Nephron progenitor cell (in vitro differentiated cells): ENCODE measurements at places on chromosomes 16 and 17.

- DNase-seq: no peak
These were observed 206.4 kb downstream of the KIF2B start for GRCh38 chr17:54028986-54029580.

- DNase-seq: peak; percentile 84
These were observed 5.5 kb downstream of the GAS2L2 start for GRCh38 chr17:35747540-35748017.

GRCh38 chr17:17905036-17905320 is 67.2 kb downstream of the TOM1L2 start:
- DNase-seq: no peak

DNA sequence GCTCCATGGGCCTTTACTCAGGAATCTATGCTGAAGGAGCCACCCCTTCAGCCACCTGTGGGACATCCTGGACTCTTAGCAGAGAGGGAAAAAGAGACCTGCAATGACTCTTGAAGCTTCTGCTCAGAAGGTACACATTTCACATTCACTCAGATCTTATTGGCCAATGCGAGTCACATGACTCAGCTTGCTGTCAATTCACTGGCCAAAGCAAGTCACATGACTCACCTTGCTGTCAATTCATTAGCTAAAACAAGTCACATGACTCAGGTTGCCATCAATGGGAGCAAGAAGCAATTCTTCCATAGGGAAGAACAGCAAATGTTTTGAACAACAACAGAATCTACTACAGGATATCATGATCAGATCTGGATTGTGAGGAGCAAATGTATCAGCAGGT is 233.4 kb downstream of the SHISA9 start:
- no peak for DNase-seq

DNA sequence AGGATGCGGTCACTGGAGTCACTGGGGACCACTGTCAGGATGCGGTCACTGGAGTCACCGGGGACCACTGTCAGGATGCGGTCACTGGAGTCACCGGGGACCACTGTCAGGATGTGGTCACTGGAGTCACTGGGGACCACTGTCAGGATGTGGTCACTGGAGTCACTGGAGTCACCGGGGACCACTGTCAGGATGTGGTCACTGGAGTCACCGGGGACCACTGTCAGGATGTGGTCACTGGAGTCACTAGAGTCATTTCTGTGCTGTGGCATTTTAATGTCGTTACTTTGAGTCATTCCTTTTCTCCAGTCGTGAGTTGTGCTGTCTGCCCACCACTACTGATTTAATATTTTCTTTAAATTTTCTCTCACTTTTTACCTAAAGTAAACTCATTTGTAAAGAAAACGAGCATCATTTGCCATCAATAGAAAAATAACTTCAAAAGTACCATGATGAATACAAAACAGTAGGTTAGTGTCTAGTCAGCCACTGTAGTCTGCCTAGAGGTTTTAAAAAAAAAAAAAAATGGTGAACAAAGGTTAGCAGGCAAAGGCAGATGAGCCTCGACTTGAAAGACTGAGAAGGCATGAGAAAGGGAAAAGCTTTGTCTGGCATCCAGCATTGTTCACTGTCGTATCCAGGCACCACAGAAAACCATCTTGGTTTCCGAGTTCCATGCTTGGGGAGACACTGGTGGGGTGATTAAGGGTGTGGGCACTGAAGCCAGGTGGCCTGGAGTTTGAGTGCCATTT is 346.6 kb downstream of the SNX29 start:
- DNase-seq: no peak

GRCh38 chr17:75044716-75045115 is 2.1 kb downstream of the ATP5PD start:
- DNase-seq: no peak

DNA sequence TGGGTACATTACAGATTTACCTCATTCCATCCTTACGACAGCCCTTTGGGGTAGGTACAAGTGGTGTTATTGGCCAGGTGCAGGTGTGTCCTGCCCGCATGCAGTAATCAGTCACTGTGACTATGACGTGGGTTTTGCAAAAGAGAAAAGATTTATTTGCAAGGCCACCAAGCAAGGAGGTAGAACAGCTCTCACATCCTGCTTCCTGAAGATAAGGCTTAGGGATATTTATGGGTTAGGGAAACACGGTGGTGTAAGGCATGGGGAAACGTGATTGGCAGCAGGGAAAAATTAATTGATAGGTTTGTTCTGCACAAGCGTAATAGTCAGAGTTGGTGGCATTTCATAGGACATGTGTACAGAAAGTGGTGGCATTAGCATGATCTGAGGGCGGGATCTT is 214.8 kb downstream of the PARN start:
- no peak for DNase-seq

- no peak for DNase-seq
These were observed 646 bp downstream of the KIF22 start for GRCh38 chr16:29790949-29791844.

DNA sequence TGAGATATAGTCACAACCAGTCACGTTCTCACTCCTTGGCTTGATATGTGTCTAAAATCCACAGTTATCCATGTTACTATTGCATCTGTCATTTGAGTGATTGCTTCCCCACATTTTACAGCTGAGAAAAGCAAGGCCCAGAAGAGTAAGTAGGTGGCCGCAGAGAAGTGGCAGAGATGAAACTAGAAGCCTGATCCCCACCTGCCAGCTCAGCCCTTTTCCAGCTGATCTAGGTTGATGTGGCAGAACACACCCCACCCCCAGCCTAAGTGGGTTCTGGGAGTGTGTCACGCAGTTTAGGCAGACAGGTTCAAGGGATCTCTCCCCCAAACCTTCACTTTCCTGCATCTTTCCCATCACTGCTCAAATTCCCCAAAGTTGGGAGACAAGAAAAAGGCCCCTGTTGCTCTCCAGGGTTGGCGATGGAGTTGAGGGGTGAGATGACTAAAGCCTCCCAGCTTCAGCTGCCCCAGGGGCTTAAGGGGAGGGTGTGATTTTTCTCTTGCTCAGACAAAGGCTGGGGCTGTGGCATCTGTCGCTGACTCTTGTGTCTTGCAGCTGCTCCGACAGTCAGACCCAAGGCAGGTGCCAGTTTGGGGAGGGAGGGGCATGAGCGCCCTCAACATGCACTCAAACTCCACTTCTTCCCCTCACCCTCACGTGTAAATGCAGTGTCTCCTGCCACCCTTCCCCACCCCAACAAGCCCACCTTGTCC is 48.9 kb upstream of the LHX1 start:
- no peak for DNase-seq

DNA sequence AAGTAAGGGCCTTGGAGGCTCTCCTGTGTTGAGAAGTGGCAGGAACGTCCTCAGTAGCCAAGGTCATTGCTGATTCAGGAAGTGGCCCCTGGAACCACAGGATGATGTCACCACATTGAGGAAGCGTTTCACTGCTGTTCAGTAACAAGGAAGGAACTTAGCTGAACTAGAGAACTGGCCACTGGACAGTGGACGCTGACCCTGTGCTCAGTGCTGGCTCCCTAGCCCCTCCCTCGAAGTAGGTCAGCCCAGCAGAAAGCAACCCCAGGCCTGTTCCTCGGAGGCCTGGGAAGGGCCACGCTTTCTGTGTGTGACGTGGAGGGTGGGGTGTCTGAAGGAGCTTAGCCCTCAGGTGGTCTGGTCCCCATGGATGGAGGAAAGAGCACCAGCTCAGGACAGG is 58.3 kb downstream of the B9D1 start:
- no peak for DNase-seq

GRCh38 chr17:17921192-17922069 is 50.8 kb downstream of the TOM1L2 start:
- no peak for DNase-seq

DNA sequence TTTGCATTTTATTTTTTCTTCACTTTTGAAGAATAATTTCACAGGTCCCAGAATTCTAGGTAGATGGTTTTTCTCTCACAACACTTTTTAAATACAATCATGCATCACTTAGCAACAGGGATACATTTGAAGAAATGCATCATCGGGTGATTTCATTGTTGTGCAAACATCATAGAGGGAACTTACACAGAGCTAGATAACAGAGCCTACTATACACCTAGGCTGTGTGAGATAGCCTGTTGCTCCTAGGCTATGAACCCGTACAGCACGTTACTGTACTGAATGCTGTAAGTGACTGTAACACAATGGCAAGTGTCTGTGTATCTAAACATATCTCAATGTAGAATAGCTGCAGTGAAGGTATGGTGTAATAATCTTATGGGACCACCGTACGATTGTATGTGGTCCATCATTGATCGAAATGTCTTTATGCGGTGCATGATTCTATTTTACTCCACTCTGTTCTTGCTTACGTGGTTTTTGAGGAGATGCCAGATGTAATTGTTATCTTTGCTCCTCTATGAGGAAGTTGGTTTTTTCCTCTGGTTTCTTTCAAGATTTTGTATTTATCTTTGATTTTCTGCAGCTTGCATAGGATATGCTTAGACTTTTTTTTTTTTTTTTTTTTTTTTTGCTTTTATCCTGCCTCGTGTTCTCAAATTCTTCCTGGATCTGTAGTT is 35.5 kb upstream of the TMEM92 start:
- DNase-seq: no peak

GRCh38 chr16:55225972-55226542 is 97.9 kb upstream of the IRX6 start:
- DNase-seq: no peak

DNA sequence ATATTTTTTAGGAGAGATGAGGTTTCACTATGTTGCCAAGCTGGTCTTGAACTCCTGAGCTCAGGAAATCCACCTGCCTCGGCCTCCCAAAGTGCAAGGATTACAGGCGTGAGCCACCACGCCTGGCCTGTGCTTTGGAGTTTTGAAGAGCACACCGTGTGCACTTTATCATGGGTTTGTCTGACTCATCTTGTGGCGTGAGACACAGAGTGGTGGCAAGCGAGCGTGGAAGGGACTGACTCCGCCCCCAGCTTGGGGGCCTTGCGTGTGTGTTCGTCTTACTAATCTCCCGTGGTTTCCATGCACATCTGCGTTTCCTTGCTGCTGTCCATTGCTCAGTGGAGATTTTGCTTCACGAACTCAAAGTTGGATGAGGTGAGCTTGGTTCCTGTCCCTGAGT is 22.9 kb downstream of the CRAMP1 start:
- no peak for DNase-seq

GRCh38 chr17:7466639-7467341 is 12.6 kb downstream of the ZBTB4 start:
- no peak for DNase-seq

DNA sequence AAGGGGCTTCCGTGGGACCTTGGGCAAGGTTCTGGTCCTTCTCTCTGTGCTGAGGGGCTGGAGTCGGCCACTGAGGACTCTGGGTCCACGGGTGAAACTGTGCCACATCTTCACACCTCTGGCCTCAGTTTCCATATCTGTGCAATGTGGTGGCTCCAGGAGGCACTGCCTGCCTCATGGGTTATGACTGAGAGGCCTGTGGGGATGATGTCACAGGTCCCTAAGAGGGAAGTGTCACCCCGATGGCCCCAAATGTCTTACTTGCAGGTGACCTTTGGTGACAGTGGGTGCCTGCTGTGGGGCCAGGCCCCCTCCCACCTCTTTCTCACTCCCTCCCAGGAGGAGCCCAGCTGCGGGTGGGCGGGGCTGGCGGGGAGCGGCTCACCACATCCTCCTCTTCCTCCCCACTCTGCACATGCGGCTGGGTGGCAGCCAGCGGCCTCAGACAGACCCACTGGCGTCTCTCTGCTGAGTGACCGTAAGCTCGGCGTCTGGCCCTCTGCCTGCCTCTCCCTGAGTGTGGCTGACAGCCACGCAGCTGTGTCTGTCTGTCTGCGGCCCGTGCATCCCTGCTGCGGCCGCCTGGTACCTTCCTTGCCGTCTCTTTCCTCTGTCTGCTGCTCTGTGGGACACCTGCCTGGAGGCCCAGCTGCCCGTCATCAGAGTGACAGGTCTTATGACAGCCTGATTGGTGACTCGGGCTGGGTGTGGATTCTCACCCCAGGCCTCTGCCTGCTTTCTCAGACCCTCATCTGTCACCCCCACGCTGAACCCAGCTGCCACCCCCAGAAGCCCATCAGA is at the start of gene IL21R:
Gene IL21R, plus strand, starts transcription at position 407 of the 801 bp plus-strand sequence. CDS start 27,898 bp downstream, outside the sequence.
- DNase-seq: peak; percentile 11

- no peak for DNase-seq
These were observed 22.6 kb downstream of the CNTNAP1 start for GRCh38 chr17:42704837-42705494.

DNA sequence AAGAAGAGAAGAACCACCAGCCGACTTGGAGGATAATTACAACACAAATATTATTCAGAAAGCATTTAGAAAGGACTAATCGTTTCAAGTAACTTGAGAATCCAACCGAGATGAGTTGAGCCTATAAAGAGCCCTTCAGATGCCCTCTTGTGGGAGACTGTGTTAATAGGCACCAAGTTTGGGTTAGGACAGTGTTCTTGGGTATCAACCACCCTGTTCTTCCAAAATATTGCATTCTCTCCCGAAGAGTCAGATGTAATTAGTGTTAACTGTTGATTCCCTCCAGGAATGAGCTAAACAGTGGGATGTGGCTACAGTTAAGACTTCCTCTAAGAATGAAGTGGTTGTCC is 87.8 kb upstream of the NOL11 start:
- DNase-seq: no peak

GRCh38 chr17:50056961-50057330 is 1.0 kb downstream of the ITGA3 start:
- peak; percentile 27 for DNase-seq

DNA sequence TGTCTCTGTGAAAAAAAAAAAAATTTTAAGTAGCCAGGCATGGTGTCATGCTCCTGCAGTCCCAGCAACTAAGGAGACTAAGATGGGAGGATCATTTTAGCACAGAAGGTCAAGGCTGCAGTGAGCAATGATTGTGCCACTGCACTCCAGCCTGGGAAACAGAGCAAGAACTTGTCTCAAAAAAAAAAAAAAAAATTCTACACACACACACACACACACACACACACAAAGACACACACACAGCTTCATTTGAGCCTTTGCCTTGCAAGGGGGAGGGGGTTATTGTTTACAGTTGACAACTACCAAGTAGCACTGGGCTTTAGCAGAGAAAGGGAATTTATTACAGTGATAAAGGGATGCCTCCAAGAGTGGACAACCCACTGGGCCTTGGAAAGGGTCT is 4.9 kb upstream of the POLR3E start:
- no peak for DNase-seq

DNA sequence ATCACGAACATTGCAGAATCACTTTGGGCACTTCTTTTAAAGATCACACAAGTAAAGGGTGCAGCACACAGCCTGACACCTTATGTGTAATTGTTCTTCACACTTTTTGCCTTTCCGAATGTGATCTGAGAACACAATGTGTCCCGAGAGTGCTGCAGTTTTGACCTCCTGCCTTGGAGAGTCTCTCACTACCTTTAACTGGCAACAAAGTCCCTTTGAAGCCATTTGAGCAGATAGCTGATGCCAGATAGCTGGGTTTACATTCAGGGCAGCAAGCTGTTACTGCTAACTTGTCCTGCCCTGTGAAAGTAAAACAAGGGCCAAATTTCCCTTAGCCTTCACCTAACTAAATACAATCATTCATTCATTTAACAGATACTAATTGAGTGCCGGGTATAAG is 411.0 kb upstream of the DYNLRB2 start:
- no peak for DNase-seq
